Germinal center (tissue), 1 donor: ENCODE measurements at places on chromosomes 1 and 21.

GRCh38 chr1:219040291-219040690 is 133.4 kb upstream of the LYPLAL1 start:
- no peak for DNase-seq

GRCh38 chr1:171563675-171564074 is 58.4 kb upstream of the MYOCOS start:
- DNase-seq: no peak

DNA sequence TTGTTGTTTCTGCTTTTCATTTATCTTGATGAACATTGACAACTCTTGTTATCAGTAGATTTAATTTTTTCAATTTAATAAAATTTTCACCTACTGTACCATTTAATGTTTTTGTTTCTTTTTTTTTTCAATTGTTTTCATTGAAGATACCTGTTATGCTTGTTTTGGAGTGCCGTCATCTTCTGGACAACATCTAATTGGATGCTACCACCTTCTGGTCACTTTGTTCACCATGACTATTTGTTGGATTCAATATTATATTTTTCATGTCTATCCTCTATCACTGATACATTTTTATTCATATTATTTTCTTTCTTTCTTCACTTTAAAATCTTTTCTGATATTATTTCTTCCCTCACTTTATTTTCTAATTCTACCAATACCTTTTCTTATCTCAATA is 14.0 kb downstream of the KRTAP21-2 start:
- no peak for DNase-seq

DNA sequence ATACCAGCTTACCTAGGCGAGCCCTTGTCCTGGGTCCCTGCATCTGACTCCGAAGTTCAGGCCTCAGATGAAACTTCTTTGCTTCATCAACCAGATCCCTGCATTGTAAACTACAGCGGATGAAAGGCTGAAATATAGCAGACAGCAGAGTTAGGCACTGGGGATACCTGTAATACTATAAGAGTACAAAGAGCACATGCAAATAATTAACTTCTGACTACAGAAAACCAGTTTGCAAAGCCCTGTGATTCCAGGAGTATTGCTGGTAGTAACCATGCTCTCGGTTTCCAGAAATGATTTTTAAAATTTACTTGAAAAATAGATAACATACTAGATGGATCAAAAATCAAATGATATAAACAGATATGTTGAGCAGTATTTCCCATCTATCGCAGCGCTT is 18.0 kb downstream of the KLHL12 start:
- no peak for DNase-seq

DNA sequence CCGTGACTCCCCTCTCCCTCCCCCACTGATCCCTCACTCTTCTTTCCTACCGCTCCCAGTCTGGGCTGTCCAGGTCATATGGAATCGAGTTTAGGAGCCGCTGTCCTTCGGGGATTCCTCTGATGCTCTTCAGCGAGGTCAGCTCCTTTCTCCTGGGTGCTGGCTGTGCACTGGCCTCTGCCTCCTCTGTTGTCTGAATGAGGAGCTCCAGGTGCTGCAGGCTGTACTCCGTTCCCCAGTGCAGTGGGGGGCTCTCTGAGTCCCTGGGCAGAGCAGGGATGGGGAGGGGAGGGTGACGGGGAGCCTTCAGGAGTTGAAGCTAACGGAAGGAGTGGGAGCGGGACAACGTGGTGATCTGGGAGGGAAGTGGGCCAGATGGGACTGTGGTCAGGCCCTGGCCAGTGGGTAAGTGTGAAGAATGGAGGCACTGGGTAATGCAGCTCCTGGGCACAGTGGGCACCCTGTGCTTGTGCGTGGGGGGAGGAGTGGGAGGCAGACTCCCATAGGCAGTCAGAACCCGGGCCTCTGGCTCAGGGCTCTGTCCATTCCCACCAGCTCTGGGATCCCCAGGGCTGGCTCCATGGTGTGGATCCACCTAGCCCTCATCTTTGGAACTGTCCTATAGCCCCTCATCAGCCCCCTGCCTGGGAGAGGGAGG is 59.5 kb upstream of the TLR5 start:
- no peak for DNase-seq

DNA sequence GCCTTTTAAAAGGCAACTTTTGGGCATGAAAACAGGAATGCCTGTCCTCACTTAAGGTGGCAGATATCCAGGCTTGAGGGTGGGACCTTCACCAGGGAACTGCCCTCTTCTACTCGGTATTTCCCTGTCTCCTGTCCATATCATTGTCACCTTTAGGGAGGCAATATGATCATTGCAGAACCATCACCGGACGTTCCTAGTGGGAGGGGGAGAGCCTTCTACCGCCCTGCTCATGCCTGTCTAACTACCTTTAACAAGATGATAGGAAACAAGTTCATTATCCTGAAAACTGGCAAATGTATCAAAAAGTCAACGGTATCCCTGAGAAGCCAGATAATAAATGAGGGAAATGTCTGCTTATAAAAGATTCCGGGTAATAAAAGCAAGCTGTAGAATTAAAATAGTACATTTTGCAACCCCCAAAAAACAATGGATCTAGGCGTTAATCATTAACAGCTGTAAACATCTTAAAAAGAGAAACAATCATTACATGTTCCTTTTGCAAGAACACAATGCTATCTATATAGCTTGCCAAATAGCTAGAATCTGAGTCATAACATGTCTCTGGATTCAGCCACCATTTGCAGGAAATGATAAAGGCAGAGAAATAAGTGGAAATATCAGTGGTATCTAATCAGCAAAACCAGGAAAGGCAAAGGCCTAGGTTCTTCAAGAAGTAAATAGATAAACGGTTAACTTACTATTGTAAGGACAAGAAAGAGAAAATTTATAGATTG is 852.9 kb upstream of the ADGRL4 start:
- DNase-seq: no peak

- no peak for DNase-seq
Observed at GRCh38 chr1:114262337-114262736, 108.7 kb upstream of the SYT6 start.

DNA sequence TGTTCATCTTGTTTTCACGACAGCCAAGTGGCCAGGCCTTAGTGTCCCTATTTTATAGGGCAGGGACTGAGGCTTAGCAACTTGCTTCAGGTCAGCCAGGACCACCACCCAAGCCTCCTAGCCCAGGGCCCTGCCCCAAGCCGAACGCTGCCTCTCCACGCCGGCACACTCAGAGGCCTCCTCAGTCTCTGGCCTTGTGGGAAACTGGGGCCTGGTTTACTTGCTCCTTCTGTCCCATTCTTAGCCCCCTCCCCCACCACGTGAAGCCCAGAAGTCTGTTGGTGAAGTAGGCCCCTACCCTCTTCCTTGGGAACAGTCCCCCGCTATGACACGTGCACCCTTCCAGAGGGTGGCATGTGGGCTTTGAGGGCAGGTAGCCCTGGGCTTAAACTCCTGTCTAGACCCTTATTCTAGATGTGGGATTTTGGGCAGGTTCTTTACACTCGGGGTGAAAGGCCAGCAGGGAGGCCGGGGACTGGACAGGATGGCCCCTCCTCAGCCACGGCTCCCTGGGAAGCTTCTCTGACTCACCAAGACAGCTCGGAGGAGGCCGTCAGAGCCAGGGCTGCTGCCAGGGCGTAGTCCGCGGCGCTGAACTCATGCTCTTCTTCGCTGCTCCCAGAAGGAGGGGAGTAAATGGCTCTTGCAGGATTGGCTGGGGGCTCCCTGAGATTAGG is 4.3 kb downstream of the MYOM3 start:
- no peak for DNase-seq

DNA sequence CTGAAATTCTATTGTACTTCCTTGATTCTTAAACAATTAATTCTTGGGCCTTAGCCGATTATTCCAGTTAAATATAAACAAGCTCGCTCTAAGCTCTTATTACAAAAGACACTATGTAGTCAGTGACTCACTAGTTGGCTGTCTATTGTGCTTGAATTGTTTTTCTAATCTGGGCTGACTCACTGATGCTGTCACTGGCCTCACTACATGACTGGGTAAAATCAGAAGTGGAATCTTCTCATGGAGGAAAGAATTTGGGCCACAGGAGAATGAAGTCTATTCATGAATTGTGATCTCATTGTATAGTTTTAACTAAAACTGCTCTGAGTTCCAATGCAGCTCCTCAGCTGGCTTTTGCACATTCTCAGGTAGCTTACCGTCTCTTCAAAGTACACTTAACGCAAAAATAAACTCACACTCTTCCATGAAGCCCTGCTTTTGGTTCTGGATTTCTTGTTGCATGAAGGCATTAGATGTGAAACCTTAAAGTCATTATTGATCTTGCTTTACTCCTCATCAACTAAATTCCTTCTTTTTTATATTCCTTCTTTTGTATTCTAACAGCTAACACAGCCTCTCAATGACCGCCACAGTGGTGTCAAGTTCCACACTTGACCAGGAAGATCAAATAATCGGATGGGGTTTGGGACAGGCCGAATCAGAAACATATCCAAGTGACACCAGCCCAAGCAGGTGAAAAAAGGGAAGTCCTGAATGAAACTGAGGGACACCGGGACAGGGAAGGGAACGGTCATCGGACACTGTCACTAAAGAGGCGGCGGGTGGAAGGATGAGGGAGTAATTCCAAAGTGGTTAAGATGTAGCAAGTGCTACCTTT is 80.9 kb upstream of the LBR start:
- DNase-seq: no peak

- DNase-seq: no peak
Observed at GRCh38 chr21:23374155-23374554, 2233.1 kb downstream of the MRPL39 start.

DNA sequence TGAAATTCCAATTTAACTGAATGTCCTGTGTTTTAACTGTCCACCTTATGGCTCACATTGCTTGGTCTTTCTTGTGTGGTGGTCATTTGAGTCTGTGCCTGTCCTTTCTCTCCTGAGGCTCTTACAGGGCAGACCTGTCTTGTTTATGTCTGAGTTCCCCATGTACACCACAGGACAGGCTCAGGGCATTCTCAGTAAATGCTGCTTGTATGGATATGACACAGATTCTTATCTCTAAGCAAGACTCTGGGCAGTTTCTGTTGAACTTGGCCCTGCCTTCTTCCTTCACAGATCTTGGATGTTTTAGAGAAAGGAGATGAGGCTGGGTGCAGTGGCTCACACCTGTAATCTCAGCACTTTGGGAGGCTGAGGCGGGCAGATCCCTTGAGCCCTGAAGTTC is 159.1 kb upstream of the CSF3R start:
- no peak for DNase-seq

DNA sequence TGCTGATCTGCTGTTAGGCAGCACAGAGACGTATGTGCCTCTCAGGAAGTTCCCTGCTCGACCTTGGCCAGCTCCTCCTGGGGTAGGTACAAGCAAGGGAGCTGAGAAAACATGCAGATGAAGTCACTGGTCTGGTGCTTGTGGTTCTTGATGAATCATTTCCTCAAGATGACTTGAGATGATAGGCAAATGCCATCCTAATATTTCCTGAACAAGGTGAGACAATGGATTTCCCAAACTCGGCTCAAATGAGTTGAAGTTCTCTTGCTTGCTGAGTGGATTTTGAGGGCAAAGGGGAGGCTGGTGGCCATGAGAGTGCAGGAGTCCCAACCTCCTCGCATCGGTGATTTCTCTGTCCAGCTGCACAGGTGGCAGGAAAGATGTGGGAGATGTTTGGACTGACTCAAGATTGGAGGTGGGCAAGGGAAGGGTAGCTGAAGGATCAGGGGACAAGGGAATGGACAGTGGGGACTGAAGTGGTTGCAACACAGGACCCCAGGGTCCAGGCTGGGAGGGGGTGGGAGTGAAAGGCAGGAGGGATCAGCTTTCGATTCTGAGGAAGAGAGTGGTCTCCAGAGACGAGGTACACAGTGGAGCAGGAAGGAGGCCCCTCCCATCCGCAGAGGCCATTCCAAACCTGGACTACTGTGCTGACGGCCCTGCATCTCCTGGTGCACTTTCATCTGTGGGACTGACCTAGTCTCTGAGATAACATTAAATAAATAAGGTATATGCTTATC is 63.9 kb downstream of the CAPN2 start:
- DNase-seq: no peak

DNA sequence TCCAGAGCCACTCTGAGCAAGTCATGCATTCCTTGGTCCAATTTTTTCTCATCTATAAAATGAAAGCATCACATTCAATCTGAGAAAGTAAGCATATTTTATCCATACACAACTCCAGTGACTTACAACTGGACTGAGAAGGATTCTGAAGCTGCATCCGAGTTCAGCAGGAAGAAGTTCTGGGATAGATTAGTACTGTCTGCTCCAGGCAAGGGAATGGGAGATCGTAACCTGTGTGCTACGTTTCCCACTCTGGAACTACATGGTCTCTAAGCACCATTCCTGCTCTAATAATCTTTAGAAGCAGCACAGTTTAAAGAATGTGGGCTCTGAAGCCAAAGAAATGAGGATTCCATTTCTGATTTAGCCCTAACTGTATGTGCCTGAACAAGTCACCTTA is 79.4 kb downstream of the LACTBL1 start:
- no peak for DNase-seq

- no peak for DNase-seq
Observed at GRCh38 chr1:189434461-189434860, 1043.2 kb downstream of the BRINP3 start.

DNA sequence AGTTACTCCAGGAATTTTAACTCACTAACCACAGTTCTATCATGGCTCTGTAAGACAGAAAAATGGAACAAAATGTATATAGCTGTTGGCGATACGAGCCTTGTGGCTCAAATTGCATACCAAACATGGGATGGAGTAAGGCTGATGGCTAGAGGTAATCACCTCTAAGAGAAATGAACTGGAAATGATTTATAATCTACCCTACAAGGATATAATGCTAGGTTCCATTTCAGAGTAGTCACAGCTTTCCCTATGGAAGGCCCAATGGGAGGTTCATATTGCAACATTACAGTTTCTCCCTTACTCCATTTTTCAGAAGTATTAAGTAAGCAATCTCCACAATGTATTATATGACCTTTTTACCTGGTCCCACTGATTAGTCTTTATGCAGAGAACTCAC is 61.6 kb downstream of the EDEM3 start:
- DNase-seq: no peak

DNA sequence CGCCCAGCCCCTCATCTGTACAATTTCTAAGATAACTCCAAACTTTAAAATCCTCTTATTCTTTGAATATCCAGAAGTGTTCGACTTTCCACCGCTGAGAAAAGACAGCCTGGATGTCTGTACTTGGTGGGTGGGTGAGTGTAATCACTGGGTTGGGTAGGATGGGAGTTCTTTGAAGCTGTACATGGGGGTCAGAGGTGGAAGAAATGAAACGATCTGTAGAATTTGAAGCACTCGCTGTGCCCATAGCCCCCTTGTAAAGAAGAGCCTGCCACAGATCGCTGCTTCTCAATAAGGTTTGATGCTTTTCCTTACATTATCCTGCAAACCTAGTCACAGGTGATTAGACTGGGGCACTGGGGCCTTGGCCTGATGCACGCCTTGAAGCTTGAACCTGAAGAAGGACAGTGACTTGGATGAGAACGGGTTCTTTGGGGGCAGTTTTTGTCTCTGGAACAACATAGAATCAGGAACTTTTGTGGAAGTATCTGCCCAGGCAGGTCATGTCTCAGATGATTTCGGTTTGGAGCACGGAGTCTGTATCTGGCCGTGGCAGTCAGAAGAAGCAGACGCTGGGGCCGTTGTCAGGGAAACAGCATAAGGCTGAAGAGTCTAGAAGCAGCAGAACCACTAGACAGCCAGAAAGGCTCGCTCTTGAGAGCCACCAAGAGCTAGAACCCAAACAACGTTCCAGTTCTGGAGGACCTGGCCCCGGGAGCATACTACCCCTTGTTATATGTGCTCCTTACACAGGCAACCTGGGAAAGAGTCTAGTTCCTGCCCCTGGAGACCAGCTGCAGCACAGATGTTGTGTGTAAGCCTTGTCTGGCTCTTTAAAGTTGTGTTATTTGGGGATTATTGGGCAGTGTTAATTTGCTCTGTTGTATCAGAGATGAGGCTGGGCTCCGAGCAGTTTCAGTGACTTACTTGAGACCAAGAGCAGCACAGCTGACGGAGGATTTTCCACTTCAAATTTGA is 45.1 kb upstream of the SCCPDH start:
- DNase-seq: no peak

GRCh38 chr1:190439447-190439846 is 38.2 kb downstream of the BRINP3 start:
- no peak for DNase-seq
